T-helper 9 cell (primary cell): ENCODE measurements at places on chromosomes 6 and 20.

DNA sequence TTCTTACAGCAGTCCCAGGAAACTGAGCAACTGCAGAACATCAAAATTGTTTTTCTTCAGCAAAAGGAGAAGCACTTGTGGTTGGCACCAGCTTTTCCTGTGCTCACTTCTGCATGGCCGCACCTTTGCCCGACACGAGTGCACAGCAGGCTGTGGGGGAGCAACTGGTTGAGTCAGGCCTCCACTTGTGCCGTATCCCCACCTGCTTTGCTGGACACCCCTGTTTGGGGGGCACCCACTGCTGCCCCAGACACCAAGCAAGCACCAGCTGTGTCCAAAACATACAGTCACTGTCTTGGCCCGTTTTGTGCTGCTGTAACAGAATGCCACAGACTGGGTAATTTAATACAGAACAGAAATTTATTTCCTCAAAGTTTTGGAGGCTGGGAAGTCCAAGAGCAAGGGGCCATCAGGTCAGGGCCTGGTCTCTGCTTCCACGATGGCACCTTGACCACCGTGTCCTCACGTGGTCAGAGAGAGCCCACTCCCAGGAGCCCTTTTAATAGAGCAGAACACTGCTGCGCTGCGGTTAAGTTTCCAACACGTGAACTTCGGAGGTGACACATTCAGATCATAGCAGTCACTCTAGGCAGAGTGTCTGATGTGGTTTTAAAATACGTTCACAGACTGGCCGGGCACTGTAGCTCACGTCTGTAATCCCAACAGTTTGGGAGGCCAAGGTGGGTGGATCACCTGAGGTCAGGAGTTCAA is 8.7 kb upstream of the GMEB2 start:
- DNase-seq, result peak; percentile 60

DNA sequence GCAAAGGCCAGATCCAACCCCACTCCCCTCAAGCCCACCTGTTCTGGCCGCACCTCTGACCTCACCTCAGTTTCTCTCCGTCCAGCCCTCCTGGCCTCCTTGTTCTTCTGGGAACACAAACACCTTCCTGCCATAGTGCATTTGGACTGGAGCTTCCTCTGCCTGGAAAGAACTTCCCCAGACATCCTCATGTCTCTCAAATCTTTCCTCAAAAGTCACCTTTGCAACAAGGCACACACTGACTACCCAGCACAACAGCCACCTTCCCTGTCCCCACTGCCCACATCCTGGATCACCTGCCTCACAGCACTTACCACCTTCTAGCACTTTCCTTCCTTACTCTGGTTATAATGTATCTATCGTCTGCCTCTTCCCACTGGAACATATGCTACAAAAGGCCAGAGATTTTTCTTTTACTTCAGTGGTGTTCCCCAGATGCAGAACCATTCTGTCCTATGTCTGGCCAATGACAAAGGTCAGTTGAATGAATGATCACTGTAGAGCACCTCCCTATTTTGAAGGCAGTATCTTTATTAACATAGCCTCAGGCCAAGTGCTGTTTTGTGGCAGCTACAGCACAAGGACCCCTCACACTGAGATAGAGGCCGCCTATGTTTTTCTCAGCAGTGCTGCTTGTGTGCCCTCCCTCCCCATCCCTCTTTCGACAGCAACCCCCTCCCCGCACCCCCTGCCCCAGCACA is 4.1 kb downstream of the HLA-B start:
- DNase-seq, result peak; percentile 23

GRCh38 chr6:34630040-34630439 is 66.5 kb downstream of the ILRUN start:
- DNase-seq, result no peak

DNA sequence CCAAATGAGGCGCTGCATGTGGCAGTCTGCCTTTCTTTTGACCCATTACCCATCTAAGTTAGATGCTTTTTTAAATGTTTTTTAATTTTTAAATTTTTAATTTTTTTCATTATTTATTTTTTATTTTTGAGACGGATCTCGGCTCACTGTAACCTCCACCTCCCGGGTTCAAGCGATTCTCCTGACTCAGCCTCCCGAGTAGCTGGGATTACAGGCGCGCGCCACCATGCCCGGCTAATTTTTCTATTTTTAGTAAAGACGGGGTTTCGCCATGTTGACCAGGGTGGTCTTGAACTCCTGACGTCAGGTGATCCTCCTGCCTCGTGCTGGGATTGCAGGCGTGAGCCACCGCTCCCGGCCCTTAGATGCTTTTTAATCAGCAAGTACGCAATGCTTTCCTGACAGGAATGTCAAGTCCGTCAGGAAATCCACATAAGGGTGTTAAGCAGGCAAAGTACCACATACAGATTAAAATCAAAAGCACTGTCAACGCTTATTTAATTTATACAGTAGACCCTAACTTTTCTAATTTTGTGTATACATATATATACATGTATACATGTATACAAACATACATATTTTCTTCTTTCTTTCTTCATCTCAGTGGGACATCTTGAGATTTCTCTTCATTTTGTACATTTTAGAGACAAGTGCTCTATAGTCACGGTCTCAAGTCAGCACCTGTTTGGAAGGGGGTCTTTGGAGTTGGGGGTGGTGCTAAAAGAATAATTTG is 995 bp upstream of the GSTA4 start:
- peak; percentile 7 for DNase-seq

DNA sequence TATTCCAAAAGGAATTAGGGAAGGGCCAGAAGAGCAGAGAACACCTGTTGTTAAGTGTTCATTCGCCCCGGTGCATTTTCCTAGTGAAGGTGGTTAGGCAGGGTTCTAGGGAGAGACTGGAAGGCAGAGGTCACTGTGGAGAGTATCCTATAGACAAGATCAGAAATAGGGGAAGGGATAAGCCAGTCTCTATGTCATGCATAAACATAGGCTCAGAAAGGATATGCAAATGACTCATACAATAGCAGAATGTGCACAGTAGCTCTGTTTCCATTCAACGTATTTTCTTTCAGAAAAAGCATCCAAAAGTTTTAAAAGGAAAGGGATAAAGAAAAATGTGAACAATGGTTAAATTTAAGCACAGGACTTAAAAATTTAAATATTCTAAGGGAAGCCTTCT is 47.4 kb downstream of the BMP6 start:
- DNase-seq, result no peak

DNA sequence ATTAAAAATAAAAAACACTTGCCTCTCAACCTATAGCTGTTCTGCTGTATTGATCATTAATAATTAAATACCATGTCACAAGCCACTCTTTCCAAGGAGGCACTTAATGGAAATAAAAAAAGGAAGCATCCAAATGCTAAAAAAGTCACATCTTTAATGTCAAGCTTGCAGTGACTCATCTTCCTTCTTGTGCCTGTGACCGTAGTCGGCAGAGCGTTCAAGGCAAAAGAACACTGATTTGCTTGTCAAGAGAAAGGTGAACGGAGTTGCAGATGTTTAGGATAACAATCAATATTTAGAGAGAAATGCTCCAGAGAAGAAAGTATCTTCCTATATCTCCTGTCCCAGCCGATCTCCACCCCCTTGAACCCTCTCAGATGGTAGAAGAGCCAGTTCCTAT is 341.0 kb upstream of the OPRM1 start:
- DNase-seq, result no peak

GRCh38 chr6:156416391-156416790 is 360.8 kb upstream of the ARID1B start:
- no peak for DNase-seq
